ENCODE measurements at places on chromosomes 7 and 10.

DNA sequence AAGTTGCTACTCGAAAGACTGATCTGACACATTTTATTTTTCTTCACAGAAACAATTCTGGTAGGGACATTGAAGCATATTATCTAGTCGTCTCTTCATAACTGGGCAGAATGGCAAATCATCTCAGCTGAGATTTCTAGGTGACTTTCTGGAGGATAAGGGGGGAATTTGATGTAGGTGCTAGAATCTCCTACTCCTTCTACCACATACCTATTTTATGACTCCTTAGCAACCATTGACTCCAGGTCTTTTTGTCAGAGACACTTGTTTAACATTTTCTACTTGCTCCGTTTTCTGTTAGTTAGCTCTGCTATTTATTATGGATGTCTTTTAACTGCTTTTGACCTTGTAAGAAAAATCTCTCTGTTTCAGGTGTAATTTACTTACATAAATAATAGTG is 380.9 kb upstream of the SEMA3C start:
- no peak for DNase-seq

DNA sequence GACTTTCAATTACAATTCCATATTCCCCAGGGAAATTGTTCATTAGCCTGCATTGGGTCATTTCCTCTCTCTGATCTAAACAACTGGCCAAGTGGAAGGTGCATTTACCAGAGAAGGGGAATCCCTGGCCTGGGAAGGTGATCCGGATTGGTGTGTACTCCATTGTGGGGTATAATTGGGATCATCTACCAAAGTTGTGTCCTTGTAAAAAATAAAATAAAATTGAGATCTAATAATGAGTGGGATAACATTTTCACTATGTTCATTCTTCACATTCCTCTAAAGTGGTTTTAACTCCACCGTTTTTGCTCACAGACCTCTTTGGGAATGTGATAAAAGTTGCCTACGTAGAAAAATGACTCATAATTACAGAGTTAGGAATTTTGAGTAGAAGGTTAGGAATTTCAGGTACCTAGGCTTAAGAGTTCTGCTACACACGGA is 22.8 kb downstream of the ARL5B start:
- no peak for DNase-seq

DNA sequence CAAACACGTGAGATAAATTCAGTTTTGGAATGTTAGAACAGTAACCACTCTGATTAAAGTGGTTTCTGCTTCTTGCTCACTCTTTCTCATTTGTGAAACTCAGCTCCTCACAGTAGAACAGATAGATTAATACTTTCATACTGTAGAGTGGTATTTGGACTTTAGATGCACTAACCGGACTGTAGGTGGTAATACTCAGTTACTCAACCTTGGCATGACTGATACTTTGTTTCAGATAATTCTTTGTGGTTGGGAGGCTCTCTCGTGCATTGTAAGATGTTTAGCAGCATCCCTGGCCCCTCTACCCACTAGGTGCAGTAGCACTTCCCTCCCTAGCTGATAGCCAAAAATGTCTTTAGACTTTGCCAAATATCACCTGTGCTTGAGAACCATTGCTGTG is 37.6 kb downstream of the MCU start:
- no peak for DNase-seq

DNA sequence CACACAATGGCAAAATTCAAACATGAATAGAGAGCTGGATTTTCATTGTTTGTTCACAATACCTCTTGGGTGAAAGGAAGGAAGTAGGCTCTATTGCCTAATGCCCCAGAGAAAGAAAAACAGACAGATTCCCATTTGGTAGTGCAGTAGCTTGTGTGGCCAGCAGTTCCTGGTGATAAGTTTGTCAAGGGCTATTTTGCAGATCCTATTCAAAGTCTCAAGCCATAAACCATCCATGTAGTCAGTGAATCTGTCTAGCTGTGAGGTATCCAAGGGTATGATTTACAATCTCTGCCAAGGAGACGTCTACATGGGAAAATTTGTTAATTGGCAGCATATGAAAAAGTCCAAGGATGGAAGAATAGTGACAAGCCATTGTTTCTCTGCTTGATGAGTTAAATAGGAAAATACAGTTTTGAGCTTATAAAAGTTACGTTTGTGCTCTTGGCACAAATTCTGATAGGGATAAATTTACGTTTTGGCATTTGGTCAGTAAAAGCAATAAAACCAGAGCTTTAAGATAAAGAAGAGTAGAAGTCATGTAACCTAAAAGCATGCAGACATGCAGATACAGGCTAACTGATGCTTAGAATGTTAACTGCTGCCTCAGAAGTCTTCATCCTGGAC is 269.1 kb downstream of the GATA3 start:
- no peak for DNase-seq

- DNase-seq, result no peak
These were observed 41.7 kb upstream of the UBN2 start for GRCh38 chr7:139189357-139189756.

DNA sequence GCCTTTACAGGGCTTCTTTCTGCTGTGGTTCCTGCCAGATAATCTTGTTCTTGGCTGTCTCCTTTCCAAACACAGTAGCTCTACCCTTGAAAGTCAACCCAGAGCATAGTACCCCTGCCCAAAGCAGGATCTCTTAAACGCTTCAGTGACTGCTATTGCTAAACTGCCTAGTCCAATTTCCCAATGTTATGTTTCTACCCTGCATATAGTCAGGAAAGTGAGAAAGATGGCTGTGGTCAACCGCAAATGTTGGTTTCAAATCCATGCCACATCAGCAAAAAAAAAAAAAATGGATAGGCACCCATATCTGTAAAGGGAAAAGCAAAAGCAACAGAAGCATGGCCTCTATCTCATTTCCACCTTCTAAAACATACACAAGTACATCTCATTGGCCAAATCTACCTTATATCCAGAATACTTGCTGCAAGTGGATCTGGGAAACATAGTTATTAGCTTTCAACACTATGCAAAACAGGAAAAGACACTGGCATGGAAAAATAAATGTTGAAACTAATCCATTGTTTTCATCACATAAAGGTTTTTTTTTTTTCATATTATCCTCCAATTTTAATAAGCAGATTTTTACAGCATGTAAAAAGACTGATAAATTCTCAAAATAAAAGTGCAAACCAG is 59.8 kb downstream of the DNAJC1 start:
- no peak for DNase-seq

Measured in NCI-H82 (cell line).